ENCODE measurements at places on chromosomes 12 and 14.
A peak's percentile ranks its signal among the peaks of the same experiment; 100 is the strongest.

GRCh38 chr12:121444842-121445202 is 44.9 kb downstream of the RNF34 start:
- DNase-seq, result no peak

GRCh38 chr14:95915330-95915729 is 38.7 kb downstream of the TUNAR start:
- no peak for DNase-seq

GRCh38 chr14:68779761-68780323 is 13.0 kb downstream of the ZFP36L1 start:
- peak; percentile 97 for DNase-seq

DNA sequence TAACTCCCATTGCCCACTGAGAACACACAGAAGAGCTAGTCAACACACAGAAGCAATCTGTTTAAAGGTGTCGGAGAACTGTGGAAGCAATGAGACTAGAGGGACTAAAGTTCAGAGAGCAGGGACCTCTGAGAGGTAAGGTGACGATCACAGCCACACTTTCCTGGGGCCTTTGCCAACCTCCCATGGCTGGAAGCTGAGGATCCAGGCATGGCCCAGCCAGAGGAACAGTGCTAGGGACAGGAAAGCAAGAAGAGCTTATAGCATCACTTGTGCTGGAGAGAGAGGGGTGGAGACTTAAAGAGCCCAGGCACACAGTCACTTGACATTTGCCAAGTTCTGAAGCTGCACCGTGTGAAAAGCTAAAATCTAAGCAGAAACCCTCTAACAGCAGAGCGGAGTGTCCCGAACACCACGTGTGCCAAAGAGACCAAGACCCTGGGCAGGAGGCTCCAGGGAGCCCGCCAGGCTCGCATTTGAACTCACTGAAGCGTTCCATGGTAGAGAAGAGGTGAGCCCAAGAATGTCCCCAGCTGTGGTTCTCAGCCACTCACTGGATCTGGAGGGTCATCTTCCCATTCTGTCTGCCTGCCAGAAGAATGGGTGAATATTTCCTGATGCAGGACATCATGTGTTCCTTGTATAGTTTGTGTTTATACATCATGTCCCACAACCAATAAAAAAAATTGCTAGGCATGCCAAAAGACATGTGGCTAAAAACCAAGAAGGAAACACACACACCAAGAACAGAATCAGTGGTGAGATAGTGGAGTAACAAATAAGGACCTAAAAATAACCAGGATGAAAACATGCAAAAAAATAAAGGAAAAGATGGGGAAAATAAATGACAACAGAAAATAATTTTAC is 174.0 kb upstream of the C14orf180 start:
- DNase-seq, result no peak

GRCh38 chr14:92185559-92185958 is 63.8 kb downstream of the CPSF2 start:
- no peak for DNase-seq

DNA sequence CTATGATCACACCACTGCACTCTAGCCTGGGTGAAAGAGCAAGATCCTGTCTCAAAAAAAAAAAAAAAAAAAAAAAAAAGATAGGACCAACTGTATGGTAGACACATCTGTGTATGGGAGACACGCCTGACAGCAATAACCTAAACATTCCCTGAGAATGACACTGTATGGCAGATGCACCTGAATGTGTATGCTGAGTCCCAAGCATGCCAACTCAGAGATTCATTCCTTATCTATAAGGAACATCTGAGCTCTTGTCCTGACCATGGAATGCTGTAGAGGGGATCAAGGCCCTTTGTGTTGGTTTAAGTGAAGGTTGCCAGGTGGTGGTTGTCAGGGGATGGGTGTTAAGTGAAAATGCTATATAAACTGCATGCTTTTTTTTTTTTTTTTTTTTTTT is 19.2 kb upstream of the LGALS3 start:
- no peak for DNase-seq

DNA sequence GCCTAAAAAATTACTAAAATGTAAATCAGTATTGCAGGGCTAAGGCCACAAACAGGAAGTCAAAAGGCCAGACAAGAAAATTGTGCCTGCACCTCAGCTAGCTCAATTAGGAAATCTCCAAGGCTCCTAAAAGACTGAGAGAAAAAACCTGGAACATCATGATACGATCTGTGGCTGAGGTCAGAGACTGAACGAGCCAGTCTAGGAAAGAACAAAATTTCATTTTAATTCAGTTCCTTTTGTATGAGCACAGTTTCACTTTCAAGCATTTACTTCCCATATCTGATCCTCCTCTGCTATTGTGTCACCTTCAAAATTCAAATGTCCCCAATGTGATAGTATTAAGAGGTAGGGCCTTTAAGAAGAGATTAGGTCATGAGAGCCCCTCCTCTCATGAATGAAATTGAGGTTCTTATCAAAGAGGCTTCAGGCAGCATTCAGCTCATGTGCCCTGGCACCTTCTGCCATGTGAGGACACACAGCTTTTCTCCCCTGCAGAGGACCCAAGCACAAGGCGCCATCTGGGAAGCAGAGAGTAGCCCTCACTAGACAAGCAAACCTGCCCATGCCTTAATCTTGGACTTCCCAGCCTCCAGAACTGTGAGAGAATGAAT is 14.8 kb downstream of the PRKAB1 start:
- DNase-seq, result no peak

- no peak for DNase-seq
Measured at GRCh38 chr14:90429754-90430153, 32.9 kb downstream of the CALM1 start.
